Osteoblast (primary cell): ENCODE measurements at places on chromosomes 6 and 20.
A peak's percentile ranks its signal among the peaks of the same experiment; 100 is the strongest.

- no peaks in the 10 kb centered on the region for H3K27me3 ChIP-seq
- H3K27ac ChIP-seq = no peak overlapping the region
- DNase-seq = no peak
- H3K4me3 ChIP-seq = no peak overlapping the region
- H3K36me3 ChIP-seq = no peaks in the 10 kb centered on the region
- no peaks in the 10 kb centered on the region for H3K4me1 ChIP-seq
Measured at GRCh38 chr6:24522228-24523176, 27.7 kb downstream of the ALDH5A1 start.

- no peak overlapping the region for H3K27ac ChIP-seq
- H3K36me3 ChIP-seq = no peaks in the 10 kb centered on the region
- no peaks in the 10 kb centered on the region for H3K27me3 ChIP-seq
- no peaks in the 10 kb centered on the region for H3K4me1 ChIP-seq
- H3K4me3 ChIP-seq = no peak overlapping the region
- DNase-seq = no peak
Measured at GRCh38 chr6:24630856-24631505, 15.0 kb downstream of the KIAA0319 start.

- no peak overlapping the region for H3K27ac ChIP-seq
- peaks cover 28% of the 10 kb centered on the region for H3K36me3 ChIP-seq
- no peak for DNase-seq
- H3K4me1 ChIP-seq = no peaks in the 10 kb centered on the region
Measured at GRCh38 chr20:5592165-5592564, 158.0 kb upstream of the SHLD1 start.

DNA sequence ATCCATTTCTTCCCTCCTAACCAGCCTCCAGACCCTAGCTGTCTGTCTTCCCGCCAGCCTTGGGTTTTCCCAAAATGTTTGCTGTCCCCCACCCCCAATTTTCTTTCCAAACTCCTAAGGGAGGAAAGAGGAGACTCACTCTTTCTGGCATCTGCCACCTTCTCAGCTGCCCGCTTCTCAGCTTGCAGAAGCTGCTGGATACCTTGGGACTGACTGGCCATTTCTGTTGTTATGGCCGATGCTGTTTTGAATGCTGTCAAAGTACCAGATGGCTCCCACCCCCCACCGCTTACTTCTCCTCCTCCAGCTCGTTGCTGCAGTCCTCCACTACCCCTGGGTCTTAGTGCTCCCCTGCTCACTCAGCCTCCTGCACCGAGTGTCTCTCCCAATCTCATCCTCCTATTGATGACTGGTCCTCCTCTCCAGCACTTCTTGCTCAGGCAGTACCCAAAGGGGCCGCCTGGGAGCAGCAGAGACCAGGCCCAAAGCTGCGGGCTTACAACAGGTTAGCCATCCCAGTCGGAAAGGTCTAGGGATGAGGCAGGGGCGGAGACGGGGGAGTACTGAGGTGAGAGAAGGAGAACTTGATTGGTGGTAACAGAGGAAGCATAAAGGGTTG lies at the start of gene ATP6V1G2:
Gene ATP6V1G2, minus strand, starts transcription at position 270 of the 619 bp plus-strand sequence. Its CDS starts 49 bp downstream, at position 221.
- peak within 1 kb of the TSS; percentile 87 for H3K27ac ChIP-seq
- DNase-seq = peak; percentile 90
- no peaks in the 10 kb centered on the region for H3K27me3 ChIP-seq
- H3K4me1 ChIP-seq = peaks cover 24% of the 10 kb centered on the region
- H3K4me3 ChIP-seq = peak within 1 kb of the TSS; percentile 75

DNA sequence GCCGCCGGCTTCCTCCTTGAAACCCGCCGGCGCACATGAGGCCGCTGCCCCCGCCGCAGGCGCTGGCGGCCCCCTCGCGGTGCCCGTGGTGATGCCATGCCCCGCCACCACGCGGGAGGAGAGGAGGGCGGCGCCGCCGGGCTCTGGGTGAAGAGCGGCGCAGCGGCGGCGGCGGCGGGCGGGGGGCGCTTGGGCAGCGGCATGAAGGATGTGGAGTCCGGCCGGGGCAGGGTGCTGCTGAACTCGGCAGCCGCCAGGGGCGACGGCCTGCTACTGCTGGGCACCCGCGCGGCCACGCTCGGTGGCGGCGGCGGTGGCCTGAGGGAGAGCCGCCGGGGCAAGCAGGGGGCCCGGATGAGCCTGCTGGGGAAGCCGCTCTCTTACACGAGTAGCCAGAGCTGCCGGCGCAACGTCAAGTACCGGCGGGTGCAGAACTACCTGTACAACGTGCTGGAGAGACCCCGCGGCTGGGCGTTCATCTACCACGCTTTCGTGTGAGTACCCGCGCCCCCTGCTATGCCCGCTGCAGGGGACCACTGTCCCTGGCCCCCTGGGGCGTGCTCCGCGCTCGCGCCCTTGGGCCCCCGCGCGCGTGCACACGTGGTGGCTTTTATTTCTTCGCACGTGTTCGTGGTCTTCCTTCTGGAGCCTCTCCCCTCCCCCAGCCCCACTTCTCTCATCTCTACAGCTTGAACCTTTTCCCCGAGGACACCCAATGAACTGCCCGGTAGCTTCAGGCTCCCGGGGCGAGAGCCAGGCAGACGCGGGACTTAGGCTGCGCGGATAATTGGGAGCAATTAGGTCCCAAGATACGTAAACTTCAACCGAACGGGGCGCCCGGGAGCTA lies 453 bp downstream of the KCNQ5 start:
- H3K27me3 ChIP-seq = no peaks in the 10 kb centered on the region
- DNase-seq = peak; percentile 95
- no peaks in the 10 kb centered on the region for H3K36me3 ChIP-seq

- no peaks in the 10 kb centered on the region for H3K4me1 ChIP-seq
- H3K27me3 ChIP-seq = no peaks in the 10 kb centered on the region
- no peak for DNase-seq
- H3K36me3 ChIP-seq = no peaks in the 10 kb centered on the region
Measured at GRCh38 chr6:163668061-163668426, 253.5 kb downstream of the QKI start.

DNA sequence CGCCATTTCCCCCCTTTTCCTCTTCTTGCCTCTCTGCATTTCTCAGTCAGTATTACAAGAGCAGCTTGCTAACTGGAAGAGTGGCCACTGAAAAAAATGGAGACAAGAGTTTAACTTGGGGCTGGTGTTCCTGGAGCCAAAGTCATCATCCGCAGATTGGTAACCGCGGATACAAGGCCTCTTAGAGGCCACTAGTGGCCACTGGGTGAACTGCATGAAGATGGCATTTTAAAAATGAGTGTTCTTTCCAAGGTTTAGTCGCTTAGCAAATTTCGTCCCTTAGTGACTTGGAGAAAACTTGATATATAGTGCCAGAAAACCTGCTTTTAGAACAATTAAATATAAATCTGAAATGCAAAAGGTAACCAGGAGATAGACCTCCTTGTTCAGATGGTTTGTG lies 4.8 kb downstream of the F13A1 start:
- H3K4me1 ChIP-seq = no peaks in the 10 kb centered on the region
- no peaks in the 10 kb centered on the region for H3K27me3 ChIP-seq
- DNase-seq = no peak
- H3K36me3 ChIP-seq = no peaks in the 10 kb centered on the region

- no peaks in the 10 kb centered on the region for H3K36me3 ChIP-seq
- no peak overlapping the region for H3K27ac ChIP-seq
- H3K4me3 ChIP-seq = no peak overlapping the region
- H3K4me1 ChIP-seq = peaks cover 31% of the 10 kb centered on the region
Measured at GRCh38 chr6:139600919-139601475, 226.5 kb upstream of the CITED2 start.

DNA sequence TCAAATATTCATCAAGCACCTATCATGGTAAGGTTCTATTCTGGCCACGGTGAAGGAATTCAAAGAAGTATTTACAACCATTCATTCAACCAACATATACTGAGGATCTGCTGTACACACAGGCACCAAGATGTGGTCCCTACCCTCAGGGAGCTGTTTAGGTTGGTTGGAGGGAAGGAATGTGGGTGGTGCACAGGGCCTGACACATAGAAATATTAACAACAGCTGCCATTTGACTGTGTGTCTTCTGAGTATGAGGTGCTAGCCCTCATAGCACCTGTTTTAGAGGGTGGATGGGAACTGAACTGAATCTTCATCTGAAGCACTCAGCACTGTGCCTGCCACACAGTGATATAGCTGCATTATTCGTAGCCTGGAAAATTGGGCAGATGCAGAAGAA lies 7.3 kb downstream of the SNPH start:
- DNase-seq = no peak
- H3K4me3 ChIP-seq = no peak overlapping the region
- no peaks in the 10 kb centered on the region for H3K4me1 ChIP-seq
- H3K27me3 ChIP-seq = no peaks in the 10 kb centered on the region

DNA sequence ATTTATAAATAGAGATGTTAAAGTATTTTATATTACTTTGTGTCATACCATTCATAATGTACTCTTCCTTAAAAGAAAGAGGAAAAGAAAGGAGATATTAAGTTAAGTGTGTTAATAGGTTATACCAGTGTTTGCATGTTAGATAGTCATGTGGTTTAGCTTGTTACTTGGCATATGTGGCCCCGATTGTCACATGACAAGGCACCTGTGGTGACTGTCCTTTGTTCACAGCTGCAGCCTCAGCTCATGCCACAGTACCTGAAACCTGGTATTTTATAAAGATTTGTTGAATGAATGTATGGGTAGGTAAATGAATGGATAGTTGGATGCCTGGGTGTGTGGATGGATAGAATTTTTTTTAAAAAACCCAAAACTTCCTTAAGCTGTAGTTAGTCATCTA lies 306.1 kb upstream of the FLRT3 start:
- H3K36me3 ChIP-seq = no peaks in the 10 kb centered on the region
- DNase-seq = no peak
- no peak overlapping the region for H3K27ac ChIP-seq
- H3K4me3 ChIP-seq = no peak overlapping the region
- H3K4me1 ChIP-seq = no peaks in the 10 kb centered on the region
- H3K27me3 ChIP-seq = no peaks in the 10 kb centered on the region

GRCh38 chr6:1527073-1527457 lies 82.7 kb upstream of the FOXC1 start:
- no peak overlapping the region for H3K4me3 ChIP-seq
- no peak overlapping the region for H3K27ac ChIP-seq
- H3K27me3 ChIP-seq = peaks cover 5% of the 10 kb centered on the region
- peaks cover 6% of the 10 kb centered on the region for H3K4me1 ChIP-seq
- peak; percentile 85 for DNase-seq
- no peaks in the 10 kb centered on the region for H3K36me3 ChIP-seq

DNA sequence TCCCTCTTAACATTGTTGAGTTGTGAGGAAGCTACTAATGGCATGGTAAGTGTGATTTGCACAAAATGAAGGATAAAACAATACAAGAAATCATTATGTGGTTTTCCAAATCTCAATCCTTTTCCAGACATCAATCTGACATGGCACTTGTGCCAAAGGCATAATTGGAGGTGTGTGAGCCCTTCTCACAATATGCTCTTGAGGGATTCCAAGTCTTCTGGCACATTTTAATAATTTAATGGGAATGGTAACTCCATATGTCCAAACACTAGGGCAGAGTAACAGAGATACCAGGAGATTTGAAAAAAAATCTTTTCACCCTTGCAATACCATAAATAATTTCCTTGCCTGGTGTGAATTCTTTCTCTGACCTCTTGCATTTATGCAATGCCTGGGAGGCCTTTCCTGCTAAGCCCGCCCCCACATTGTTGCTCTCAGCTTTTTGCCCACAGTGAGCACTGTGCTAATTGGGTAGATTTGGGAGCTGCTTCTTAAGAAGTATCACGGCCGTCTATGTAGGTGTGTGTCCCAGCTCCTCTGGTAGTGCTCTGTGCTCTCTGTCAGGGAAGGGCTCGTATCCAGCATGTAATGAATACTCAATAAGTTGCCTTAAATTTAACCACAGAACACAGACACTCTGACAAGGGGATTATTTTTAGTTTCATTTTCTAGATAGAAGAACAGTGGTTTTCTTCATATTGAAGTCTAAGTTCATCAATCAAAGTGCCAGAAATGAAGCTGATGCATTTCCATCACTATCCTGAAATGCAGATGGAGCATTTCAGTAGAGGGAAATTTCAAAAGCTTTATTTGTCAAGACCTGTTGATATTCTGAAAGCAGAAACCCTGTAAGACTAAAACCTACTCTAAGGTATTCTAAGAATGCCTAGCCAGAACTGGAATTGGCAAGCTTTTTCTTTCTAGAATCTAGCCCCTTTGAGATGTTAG lies 54.4 kb upstream of the CEP85L start:
- peak overlapping the region; percentile 56 for H3K4me3 ChIP-seq
- H3K4me1 ChIP-seq = peaks cover 58% of the 10 kb centered on the region
- no peaks in the 10 kb centered on the region for H3K27me3 ChIP-seq
- H3K27ac ChIP-seq = peak overlapping the region; percentile 96
- DNase-seq = no peak
- H3K36me3 ChIP-seq = no peaks in the 10 kb centered on the region

DNA sequence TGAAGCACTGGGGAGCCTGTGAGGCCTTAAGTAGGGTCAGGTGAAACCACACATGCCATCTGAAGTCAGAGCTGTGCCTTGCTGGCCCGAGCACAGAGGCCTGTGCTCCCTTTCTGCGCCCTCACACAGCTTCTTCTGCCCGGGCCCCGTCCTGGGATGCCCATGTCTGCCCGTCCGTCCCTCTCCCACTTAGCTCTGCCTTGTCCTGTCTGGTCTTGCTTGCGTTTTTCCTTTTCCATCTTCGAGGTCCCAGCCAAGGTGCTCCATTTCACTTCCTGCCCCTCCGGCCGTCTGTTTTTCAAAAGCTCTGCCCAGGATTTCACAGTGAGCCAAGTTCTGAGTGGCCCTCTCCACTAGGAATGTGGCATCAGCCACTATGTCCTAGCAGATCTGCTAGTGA lies 45.6 kb downstream of the PYGB start:
- DNase-seq = peak; percentile 85
- H3K36me3 ChIP-seq = peaks cover 65% of the 10 kb centered on the region
- no peaks in the 10 kb centered on the region for H3K4me1 ChIP-seq

- no peak overlapping the region for H3K27ac ChIP-seq
- H3K4me1 ChIP-seq = no peaks in the 10 kb centered on the region
- DNase-seq = no peak
- no peak overlapping the region for H3K4me3 ChIP-seq
- no peaks in the 10 kb centered on the region for H3K36me3 ChIP-seq
- no peaks in the 10 kb centered on the region for H3K27me3 ChIP-seq
Measured at GRCh38 chr6:45275358-45275757, 52.8 kb upstream of the RUNX2 start.

DNA sequence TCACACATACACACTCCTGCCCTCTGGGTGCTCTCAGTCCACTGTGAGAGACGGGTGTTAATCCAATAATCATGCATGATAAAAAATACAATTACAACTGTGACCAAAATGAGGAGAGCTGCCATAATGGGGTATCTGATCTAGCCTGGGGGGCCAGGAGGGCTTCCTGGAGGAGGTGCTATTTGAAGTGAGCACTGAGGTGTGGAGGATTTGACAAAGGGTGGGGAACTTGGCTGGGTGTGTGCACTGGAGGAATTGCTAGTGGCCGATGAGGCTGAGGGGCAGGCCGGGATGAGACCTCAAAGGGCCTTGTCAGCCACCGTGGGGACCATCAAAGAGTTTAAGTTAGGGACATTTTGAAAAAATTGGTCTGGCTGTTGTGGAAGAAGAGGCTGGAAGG lies 34.8 kb downstream of the VSTM2L start:
- H3K4me3 ChIP-seq = no peak overlapping the region
- no peaks in the 10 kb centered on the region for H3K4me1 ChIP-seq
- no peaks in the 10 kb centered on the region for H3K36me3 ChIP-seq
- no peak overlapping the region for H3K27ac ChIP-seq

- no peak overlapping the region for H3K4me3 ChIP-seq
- DNase-seq = no peak
- no peak overlapping the region for H3K27ac ChIP-seq
- no peaks in the 10 kb centered on the region for H3K27me3 ChIP-seq
- no peaks in the 10 kb centered on the region for H3K36me3 ChIP-seq
Measured at GRCh38 chr20:48725555-48725991, 102.2 kb downstream of the PREX1 start.
